ENCODE measurements at places on chromosomes 1 and 21.

DNA sequence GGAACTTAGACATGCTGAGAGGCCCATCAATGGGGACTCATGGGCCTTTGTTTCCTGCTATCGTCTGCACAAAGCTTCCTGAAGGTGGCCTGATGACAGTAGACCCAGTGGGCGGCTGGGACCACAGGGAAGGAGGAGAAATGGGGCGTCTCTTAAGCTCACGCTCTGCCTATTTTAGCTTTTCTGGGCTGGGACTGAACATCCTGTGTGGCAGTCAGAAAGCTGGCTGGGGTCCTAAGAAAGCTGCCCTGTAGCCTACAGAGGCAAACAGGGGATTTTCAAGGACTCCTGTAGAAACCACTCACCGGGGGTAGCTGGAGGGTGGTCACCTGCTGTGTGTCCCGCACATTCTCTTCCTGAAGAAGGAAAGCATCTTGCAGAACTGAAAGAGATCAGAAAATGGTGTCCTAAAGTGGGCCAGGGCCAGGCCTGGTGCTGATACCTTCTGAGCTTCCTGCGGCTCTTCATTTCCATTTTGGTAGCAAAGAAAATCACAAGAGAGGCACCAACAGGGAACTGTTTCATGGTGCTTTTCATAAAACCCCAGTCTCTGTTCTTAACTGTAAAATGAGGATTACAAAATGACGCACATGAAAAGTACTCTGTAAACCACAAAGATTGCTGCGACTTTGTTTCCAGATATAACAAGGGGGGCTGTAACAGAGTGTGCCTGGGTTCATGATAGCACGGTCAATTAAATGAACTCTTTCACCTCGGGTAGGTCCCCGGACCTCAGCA lies 8.6 kb downstream of the ZNF496 start:
- DNase-seq, result no peak

- no peak for DNase-seq
These were observed 193.2 kb upstream of the PLXNA2 start for GRCh38 chr1:208437401-208437800.

GRCh38 chr1:43913666-43914360 lies 19.8 kb upstream of the ARTN start:
- DNase-seq, result no peak

DNA sequence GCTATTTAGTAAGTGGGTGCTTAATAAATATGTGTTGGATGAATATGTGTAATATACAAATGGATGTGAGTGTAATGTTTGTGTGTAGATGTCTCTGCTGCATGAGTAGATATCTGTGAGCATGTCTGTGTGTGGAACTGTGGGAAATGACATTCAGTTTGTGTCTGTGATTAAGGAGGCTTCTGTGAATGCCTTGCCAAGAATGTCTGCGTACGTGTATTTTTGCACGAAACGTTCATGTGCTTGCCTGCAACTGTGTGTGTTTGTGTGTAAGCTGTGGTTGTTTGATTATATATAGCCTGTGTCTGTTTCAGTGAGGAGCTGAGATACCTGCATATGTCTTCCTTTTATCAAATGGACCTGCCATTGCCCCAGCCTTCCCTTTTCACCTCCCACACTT lies 13.8 kb downstream of the DMBX1 start:
- DNase-seq, result no peak
